ENCODE measurements at places on chromosomes 13 and 19.

GRCh38 chr19:52138278-52138982 lies 1.3 kb downstream of the ZNF616 start:
- no peak for DNase-seq

GRCh38 chr19:50322931-50323781 lies 6.0 kb downstream of the KCNC3 start:
- no peak for DNase-seq

DNA sequence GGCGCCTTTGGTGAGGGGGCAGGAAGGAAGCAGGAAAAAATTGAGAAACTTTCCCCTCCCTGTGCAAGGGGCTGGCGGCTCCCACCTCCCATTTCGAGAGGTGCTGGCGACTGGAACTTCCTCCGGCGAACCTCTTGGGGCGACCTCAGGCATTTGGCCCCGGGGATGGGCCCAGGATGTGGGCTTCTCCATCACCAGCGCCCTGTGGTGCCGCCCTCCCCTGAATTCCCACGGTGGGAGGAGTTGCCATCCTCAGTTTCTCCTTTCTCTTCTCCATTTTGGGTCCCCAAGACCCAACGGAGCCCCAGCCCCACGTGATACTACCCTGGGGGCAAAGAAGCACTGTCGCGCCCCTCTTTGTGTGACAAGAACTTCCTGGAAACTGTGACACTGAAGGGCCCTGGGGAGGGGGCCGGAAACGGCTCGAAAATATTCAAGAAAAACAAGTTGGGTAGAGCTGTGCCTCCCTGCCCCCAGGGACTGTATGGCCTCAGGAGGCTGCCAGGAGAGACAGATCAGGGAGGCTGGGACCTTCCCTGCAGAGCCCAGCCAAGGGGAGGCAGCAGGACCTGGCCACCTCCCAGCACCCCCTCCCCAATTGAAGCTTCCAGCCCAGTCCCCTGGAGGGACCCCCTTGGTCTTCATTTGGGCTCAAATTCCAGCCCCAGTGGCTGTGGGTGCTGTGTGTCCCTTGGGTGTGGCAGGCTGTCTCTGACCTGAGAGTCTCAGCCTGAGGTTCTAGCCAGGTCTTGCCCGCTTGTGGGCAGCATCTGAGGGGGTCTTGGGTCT lies 16.2 kb upstream of the AP1M2 start:
- DNase-seq = peak; percentile 61

DNA sequence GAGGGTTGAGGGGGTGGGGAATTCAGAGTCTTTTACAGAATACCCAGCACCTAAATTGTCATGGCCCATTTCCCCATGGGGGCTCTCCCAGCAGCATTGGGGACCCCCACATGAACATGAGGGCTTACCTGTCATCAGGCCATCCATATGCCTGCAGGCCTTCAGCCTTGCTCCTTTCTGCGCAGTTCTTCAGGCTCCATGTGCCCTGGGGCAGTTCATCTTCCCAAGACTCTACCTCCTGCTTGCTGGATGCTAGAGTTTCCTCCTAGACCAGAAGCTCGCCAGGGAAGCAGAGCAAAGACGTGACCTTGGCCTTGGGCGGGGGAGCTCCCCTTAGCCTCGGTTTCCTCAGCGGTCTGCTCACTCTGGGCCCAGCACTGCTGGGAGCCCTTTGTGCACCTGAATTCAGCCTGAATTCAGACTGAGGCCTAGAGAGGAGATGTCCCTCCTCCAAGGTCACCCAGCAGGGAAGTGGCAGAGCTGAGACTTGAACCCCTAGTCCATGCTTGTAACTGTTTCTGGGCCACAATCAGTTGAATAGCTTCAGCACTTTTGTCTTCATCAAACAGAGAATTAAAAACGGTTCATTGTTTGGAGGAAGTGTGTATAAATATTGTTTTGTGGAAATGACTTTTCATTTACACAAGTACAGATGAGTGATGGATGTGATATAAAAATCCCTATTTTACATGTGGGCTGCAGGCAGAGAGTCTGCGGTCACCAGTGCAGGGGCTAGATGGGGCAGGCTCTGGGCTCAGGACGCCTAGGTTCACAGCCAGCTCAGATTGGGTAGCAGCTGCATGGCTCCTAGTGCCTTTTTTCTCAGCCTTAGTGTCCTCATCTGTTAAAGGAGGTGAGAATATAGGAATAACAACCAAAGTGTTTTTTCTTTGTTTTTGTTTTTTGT lies 9.5 kb downstream of the PPP5C start:
- DNase-seq = no peak

DNA sequence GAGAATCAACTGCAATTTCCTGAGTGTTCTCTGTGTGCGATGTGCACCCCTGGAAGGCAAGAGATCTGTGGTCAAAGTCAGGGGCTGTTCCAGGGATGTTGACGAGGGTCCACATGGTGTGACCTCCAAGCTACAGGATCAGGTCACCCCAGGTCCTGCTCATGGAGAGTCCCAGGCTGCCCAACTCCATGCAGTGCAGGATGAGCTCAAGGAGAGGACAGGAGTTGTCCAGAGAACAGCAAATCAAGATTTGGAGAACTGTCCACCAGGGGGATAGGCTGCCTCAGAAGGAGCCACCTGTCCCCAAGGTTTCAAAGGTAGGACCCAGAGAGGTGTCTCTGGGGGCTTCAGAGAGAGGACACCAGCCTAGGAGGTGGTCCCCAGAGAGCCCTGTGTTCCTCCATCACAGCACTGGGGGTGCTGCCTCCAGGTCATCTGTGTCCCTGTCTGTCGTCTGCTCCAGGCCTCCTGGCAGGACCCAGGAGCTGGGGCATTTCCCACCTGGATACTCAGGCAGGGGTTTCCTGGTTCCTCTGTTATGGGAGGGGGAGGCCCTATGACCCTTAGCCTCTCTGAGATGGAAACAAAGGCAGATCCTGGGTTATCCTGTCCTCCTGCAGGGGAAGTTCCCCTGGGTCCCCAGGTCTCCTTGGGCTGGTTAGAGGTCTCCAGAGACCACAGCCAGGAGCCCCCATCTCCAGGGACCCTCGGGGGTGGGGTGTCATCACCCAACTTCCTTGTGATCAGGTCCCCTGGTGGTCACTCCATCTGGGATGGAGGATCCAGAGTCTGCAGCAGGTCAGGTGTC lies 2.1 kb upstream of the CEACAM7 start:
- DNase-seq = no peak

- DNase-seq = no peak
Measured at GRCh38 chr13:39462428-39462827, 140.6 kb downstream of the LHFPL6 start.

All from stimulated activated CD8-positive, alpha-beta memory T cell treated with anti-CD3 and anti-CD28 coated beads, Interleukin-4, amount 100 ng/mL, for 1 hour (primary cell).